Activated naive CD4-positive, alpha-beta T cell treated with anti-CD3 and anti-CD28 coated beads, Interleukin-2, amount 50 U/mL, for 72 hours (primary cell): ENCODE measurements at places on chromosomes 16 and 17.
A peak's percentile ranks its signal among the peaks of the same experiment; 100 is the strongest.

DNA sequence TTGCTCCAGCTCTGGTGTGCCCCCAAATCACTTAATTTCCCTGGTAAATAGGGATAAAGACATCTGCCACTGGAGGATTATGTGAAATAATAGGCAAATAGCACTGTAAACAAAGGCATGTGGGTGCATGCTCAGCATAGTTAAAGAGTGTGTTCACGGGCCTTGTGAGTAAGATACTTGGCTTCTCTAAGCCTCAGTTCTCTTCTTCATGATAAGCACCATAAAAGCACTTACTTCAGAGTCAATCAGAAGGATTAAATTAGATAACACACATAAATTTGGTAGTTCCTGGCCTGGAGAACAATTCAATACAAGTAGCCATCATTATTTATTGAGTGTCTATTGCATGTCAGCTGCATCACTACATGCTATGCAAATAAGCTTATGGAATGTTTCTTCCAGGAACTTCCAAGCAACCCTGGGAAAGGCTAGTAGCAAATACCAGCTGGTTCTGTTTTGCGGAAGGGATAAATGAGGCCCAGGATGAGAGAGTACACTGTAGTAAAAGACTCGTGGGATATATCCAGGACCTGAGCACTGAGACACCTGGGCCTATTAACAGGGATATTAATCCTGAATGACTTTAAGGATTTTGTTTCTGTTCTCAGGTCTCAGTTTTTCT, 14.5 kb downstream of the CCL11 start:
- DNase-seq: no peak

DNA sequence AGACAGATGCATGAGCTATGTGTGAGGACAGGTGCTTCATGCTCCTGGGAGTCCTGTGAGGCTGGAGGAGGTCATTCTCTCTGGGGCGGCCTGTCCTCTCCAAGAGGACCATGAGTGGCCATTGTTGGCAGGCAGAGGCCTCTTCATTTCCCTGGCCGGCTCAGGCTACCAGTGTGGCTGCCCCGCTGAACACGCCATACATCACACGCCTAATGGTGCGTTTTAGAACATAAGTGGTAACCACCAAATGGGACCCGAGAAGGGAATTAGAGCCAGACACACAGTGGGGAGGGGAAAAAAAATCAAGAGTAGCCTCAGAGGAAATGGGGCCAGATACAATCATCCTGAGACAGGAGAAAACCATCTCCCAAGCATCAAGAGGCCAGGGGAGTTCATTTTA, 140.0 kb downstream of the SPACA3 start:
- no peak for DNase-seq

DNA sequence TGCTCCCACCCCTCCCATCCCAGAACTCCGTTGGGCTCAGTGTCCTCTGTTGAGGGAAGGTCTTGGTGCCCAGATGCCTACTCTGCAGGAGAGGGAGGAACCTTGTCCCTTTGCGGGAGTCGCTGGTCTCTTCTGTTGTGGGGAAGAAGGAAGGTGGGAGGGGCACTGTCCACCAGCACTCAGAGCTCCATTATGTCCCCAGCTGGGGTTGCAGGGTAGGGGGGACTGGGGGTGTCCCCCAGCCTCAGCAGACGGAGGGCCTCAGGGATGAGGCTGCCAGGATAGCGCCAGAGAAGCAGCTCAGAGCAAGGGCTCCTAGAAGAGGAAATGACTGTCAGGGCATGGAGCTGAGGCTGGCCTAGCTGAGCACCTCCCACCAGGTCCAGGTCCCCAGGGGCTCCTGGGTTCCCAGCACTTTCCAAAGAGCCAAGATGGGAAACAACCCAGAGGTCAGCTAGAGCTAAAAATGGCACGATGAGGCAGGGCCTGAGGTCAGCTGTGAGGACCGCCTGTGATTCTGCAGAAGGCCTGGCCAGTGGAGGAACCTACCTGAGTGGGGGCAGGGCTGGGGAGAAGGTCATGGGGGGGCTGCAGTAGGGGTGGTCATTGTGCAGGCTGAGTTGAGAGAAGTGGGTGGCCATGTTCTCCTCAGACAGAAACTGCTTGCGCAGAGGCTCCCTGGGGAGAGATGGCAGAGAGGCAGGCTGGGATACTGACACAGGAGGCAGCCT, 893 bp downstream of the HCFC1R1 start:
- DNase-seq: no peak

DNA sequence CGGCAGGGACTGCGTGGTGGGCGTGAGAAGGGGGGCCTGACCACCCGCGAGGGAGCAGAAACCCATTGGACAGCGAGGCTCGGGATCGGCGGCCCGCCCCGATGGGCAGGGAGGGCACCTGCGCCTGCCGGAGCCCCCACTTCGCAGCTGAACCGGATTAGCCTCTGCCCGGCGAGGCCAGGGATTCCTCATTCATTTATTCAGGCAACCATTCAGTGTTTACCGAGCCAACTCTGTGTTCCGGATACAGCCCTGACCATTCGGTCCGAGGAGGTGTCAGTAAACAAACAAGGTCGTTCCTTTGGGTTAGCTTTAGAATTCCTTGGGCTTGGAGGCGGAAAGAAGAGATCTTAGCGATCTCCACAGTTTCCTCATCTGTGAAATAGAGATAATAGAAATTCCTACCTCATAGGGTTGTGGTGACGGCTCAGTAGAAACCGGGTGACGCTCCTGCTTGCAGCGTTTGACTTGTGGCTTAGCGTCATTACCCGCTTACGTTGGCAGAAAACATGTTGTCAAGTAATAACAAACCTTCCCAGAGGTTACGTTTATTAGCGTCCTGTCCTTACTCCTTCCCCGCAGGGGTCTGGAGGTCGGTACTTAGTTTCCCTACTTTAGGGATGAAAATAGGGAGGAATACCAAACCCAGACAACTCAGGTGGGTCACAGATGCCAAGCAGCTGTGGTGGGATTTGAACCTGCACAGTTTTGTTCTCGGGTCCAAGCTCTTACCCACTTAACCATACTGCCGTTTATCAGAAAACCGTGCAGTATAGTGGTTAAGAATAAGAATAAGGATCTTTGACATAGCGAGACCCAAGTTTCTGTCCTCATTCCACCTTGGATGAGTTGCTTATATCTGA, 893 bp downstream of the POLR3E start:
- DNase-seq: peak; percentile 80

- no peak for DNase-seq
Measured at GRCh38 chr17:80352991-80353665, 61.8 kb upstream of the ENDOV start.

- no peak for DNase-seq
Measured at GRCh38 chr17:65942592-65942991, 249.3 kb downstream of the CEP112 start.

DNA sequence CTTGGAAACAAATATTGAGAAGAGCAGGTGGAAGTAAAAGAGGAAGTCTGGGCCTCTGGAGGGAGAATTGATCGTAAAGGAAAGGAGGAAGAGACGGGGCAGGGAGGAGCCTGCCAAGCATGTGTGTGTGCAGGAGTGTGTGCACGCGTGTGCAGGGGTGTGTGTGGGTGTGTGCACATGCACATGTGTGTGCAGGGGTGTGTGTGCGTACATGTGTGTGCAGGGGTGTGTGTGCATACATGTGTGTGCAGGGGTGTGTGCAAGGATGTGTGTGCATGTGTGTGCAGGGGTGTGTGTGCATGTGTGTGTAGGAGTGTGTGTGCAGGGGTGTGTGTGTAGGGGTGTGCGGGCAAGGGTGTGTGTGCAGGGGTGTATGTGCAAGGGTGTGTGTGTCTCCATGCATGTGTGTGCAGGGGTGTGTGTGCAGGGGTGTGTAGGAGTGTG, 10.0 kb downstream of the CEP295NL start:
- no peak for DNase-seq

- DNase-seq: no peak
Measured at GRCh38 chr16:4067262-4068001, 48.8 kb downstream of the ADCY9 start.

DNA sequence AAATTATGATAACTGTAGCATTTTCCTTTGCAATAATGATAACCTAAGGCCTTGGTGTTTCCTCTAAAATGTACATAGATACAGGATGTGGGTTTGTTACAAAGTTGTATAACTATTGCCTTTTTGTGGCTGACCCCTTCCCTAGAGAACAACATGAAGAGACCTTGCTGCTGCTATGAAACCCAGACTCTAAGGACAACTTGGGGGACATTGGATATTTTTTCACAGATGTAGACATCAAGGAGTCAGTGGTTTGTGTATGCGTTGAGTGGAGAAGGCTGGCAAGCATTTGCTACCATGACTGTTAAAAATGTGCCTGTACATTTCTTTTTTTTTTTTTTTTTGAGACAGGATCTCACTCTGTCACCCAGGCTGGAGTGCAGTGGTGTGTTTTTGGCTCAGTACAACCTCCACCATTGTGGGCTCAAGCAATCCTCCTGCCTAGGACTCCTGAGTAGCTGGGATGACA, 12.3 kb downstream of the HMOX2 start:
- no peak for DNase-seq

- DNase-seq: peak; percentile 97
Measured at GRCh38 chr17:50161023-50161910, 4.5 kb upstream of the SGCA start.

- DNase-seq: no peak
Measured at GRCh38 chr17:58019039-58019438, 12.0 kb upstream of the SRSF1 start.

DNA sequence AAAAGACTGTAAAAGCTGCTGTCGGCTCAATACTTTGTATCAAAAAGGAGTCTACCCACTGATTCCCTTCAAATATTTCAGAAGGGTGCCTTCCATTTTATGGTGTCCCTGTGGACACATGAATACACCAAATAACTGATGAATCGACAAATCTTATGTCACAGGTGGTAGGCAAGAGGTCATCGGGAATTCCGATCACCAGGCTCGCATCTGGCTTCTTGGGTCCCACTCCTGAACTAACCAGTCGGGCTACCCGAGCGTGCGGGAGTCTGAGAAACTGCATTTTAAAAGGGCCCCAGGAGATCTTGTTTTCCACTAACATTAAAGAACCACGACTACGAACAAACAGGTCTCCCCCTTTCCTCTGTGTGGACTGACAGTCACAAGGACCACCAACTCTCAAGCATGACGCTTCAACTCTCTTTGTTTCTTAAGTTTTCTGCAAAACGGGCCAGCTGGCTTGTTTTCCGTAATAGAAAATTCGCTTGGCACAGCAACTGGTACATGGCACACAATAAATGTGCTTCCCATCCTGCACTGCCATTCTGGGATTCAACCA, 873 bp downstream of the PSME3IP1 start:
- no peak for DNase-seq

DNA sequence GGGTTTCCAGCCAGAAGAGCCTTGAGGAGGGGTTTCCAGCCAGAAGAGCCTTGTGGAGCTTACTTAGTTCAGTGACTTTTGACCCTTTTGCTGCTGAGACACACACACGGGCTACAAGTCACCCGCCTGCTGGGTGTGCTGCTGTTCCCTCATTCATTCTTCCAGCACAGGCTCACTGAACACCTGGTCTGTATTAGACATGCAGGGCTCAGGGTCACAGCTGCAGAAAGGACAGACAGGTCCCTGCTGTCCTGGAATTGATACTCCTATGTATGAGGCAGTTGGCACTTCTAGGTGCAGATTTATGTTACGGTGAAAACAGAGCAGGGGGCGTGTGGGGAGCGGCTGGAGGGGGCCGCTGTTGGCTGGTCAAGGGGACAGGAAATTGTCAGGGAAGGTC, 6.8 kb downstream of the CACNG4 start:
- no peak for DNase-seq

DNA sequence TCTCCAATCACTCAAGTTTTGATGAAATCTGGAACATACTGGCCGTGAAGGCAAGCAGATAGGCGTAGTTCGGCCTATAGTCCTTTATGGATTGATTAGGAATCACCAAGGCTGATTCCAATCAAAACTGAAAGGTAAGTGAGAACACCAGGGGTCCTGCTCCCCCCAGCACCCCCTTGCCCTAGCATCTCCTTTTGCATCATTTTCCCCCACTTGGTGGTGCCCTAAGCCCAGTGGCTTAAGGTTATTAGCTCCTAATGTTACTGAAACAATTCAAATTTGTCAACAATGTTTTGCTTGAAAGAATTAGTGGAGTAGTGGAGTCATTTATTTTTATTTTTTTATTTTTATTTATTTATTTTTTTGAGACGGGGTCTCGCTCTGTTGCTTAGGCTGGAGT, 4.9 kb downstream of the SLFN14 start:
- DNase-seq: no peak

DNA sequence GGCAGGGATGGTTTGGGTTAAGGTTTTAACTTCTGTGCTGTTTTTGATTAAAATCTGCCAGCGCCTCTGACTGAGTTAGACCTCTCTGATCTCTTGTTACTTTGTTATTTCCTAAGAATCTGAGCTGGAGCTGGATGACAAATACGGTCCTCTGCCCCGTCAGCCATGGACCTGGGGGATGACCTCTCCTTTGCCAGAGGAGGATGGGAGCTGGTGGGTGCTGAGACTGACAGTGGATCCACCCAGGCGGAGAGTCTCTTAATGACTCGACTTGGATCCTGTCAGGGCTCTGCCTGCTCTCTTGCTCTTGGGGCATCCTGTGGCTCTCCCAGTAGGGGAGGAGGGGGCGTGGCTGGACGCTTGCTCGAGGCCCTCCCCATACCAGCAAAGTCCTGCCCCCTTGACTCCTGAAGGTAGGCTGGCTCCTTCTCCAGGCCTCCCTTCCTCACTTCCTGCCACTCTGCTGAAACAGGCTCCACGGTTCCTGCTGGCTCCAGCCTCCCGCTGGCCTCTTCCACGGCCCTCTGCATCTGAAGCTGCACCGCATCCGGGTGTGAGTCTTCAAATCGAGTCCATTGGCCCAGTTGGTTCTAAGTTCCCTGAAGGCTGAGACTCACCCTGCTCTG, 24.8 kb upstream of the MAP3K14 start:
- DNase-seq: peak; percentile 38

- no peak for DNase-seq
Measured at GRCh38 chr16:85377388-85378144, 235.6 kb upstream of the GSE1 start.

- no peak for DNase-seq
Measured at GRCh38 chr16:21283521-21284289, 5.6 kb upstream of the CRYM start.

DNA sequence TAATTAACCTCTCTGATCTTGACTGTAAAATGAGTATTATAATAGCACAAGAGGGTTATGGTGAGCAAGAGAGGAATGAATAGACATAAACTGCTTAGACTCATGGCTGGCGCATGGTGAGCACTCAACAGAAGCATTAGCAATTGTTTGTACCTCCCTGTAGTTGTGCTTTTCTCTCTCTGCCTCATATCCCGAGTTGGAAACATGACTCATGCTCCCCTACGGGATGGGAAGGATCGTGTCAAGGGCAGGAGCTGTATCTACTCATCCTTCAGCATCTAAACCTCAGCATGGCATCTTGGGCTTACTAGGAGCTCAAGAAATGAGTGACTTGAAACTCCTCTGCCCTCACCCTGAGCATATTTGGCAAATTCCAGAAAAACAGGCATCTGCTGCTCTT, 299.6 kb downstream of the MAP2K4 start:
- DNase-seq: no peak
